Brain microvascular endothelial cell (primary cell): ENCODE measurements at places on chromosomes 5 and 9.

DNA sequence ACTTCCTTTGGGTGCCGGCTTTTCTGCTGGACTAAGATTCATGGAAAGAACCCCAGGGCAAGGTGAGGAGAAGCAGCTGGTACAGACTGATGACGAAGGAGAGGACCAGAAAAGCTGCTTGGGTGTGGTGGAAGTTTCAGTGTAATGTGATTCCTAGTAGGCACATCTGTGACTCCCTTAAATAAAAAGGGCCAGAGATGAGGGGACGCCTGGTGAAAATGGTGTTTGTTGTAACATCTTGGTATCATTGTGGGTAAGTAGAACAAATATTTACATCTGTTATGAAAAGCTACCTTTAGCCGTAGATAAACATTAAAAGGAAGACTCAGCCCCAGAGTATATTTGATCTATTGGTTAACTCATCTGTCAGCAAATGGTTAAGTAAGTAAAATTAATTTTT is 33.8 kb downstream of the OTULINL start:
- DNase-seq, result no peak

GRCh38 chr5:75656311-75657003 is 45.2 kb downstream of the ANKDD1B start:
- no peak for DNase-seq

DNA sequence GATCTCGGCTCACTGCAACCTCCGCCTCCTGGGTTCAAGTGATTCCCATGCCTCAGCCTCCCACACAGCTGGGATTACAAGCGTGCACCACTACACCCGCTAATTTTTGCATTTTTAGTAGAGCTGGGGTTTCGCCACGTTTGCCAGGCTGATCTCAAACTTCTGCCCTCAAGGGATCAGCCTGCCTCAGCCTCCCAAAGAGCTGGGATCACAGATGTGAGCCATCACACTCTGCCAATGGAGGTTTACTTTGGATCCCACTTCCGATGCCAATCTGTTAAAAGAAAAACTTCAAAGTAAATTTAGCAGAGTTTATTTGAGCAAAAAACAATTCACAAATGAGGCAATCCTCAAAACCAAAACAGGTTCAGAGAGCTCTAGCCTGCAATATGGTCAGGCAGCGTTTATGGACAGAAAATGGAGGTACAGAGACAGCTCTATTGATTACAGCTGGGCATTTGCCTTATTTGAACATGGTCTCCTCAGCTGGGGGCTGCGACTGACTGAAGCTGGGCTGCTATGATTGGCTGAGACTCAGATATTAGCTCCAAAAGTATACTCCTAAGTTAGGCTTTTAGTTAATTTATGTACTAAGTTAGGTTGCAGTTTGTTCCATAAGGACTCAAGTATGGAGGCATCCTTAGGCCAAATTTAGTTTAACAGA is 18.6 kb upstream of the UBTD2 start:
- DNase-seq, result no peak

DNA sequence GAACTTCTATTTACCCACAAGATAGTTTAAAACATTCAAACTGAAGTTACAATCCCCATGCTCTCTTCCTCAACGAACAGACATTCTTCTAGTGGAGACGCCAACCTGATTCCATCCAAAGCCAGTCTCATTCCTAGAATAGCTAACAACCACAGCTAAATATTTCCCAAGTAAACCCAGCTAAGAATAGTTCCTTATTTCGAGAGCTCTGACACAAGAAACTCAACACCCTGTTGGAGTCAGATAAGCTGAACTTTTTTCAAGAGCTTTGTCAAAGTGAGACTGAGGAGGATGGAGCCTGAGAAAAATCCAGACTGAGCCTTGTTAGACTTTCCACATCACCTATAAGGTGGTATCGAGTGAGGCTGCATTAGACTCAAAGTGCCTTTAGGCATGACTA is 56.7 kb upstream of the RPS23 start:
- peak; percentile 86 for DNase-seq

DNA sequence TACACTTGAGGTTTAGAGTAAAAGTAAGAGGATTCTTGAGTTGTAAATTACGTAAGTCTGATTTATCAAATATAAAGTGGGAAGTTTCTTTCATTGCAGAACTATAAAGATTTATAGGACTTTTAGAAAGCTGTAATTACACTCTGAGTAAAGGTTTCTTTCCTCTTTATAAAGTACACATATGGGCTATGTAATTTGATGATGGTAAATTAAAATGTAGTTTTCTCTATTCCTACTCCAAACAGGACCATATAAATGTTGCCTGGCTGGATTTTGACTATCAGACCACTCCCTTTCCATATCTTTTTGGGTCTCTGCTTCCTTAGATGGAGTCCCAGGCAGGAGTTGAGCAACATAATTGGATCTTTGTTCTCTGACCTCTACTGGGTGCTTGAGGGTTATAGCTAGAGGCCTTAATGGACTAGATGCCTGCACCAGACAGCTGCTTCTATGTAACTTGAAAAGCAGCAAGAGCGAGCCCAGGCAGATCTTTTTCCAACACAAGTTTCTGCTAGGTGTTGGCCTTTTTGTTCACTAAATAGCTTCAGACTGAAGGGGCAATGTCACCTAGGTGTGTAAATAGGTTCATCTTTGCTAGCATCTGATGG is 11.4 kb upstream of the TEX48 start:
- DNase-seq, result no peak

DNA sequence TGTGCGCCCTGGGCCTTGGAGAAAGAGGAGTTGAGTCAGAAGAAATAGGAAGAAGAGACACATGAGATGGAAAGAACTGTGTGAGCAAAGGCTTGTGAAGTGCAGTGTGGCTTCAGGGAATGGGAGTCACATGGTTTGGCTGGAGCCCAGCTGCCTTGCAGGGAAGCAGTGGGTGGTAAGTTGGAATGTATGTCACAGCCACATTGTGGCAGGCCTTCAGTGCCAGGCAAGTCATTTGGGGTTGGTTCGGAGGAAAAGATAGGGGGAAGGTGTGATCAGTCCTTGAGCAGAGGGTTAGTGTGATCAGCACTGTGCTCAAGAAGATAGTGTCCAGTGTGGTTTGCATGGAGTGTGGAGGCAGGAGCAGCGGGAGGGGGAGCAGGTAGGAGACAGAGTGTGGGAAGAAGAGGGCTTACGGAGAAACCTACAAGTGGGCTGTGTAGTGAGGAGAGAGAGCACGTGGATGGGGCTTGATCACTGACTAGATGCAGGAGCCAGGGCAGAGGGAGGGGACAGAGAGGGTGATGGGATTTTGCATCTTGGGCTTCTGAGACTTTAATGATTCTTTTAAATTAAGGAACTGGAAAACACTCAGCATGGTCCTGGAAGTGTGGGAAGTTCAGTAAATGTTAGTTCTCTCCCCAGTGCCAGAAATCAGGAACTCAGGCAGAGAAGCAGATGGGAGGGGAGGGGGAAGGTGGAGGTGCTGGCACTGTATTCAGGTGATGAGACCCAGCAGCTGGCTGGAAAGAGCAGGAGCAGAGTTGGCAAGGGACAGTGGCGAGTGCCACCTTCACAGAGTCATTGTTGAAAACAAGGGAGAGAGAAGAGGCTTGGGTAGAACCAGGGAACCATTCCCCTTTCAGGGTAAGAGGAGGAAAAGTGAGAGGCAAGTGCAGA is 46.6 kb downstream of the ARHGAP26 start:
- DNase-seq, result peak; percentile 64

DNA sequence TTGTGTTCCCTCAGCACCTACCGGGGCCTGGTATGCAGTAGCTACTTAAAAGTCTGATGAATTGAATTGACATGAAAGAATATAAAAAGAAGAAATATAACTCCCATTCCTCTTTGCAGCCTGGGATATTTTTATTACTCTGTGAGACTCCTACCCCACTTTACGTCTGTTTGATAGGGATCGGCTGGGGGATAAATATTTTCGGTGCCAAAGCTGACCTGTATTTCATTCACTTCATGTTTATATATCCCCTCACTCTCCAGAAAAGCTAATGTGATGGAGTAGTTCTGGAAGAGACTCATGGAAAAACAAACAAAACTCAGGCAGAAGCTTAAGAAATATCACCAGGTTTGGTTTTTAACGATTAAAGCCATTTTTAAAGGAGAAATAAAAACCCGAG is 108.2 kb upstream of the TBC1D2 start:
- no peak for DNase-seq

DNA sequence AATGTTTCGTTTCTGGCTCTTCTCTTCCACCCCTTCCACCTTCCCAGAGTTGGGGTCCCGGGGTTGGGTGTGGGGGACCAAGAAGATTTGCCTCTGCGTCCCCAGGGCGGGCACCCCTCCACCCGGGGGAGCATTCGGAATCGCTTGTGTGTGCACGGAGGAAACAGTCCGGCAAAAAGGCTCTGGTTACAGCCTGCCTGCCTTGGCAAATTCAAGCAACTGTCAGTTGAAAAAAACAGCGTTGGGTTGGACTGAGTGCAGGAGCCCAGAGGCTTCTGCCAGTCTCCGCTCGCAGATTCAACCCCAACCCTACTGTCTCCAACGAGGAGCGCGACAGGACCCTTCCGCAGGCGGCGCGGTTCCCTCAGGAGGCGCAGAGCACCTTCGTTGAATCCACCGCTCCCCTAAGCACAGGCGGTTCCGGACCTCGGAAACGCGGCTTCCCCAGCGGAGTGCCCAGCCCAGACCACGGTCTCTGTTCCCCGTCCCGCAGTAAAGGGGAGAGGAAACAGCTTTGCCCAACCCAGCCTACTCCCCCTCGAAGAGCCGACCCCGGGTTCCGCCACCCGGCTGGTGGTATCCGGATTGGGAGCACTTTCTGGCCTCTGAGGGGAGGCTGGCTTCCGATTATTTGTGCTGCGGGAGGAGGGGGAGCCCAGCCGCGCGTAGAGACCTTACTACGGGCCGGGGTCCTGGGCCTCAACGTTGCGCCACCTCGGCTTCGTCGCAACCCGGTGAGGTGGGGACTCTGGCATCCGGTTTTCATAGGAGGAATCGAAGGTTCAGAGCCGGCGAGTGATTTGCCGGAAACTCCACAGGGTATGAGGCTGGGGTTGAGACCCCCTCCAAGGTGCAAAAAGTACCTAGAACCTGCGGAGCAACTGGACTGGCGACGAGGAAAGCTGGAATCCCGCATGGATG is 9.6 kb downstream of the LHX6 start:
- no peak for DNase-seq

- DNase-seq, result no peak
Observed at GRCh38 chr5:115494570-115495289, 49.8 kb downstream of the FEM1C start.

- DNase-seq, result no peak
Observed at GRCh38 chr5:56460195-56460546, 227.0 kb upstream of the ANKRD55 start.

DNA sequence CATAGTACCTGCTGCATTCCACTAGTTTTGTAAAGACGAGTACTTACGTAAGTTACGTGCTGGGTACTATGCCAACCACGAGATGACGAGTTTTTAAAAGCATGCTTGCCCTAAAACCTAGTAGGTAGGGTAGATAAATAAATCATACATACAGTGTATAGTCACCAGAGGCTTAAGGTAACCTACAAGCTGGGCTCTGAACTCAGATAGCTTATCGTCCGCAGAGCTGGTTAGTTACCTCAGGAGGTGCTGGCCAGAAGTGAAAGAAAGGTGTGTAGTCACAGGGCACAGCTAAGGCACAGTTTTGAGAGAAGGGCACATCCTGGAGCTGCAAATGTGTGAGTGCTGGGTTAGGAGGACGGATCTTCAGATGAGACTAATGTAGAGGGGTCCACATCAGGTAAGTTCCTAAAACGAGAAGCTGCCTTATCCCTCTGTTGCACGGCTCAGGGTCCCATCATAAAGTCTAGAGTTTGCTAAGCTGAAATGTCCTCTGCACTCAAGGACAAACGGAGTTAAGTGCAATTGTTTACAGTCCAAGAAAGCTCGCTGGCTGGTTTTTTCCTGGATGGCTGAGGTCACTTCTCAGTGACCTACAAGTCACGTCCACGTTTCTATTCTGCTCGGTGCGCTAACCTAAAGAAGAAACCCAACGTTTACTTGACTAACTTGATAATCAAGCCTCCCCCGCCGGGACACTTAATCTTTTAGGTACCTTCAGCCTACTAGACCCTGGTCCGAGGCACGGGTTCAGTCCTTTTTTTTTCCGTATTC is 1.1 kb upstream of the SNX24 start:
- DNase-seq, result no peak

DNA sequence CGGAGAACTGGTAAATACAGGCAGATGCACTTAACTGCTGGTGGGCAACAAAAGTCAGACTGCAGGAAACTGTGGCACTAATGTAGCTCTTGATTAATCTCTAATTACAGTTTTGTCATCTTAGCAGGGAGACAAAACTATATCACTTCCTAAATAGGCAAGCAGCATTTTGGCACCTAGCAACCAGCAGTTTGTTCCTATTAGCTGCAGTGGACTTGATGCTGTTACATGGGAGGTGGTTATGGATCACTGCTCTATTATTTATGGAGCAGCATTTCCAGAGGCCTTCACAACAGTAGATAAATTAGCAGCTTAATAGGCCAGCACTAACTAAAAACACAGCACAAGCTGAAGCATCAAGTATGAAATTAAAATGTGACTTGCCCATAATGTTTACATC is 518.3 kb upstream of the ITGA1 start:
- no peak for DNase-seq

- no peak for DNase-seq
Observed at GRCh38 chr5:119400245-119400644, 44.4 kb downstream of the TNFAIP8 start.

DNA sequence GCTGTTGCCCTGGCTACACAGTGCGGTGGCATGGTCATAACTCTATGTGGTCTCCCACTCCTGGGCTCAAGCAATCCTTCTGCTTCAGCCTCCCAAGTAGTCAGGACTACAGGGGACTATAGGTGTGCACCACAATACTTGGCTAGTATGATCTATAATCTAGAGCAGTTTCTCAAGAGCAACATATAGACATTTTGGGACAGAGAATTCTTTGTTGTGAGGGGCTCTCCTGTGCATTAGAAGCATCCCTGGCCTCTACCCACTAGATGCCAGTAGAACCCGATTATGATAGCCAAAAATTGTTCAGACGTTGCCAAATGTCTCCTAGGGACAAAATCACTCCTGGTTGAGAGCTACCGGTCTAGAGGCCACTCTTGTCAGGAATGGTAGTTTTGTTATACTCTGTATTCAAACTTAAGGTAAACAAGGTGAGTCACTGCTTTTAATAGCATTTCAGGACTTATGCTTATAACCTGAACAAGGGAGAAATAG is 7.2 kb downstream of the ANKHD1 start:
- DNase-seq, result no peak

GRCh38 chr5:172692981-172693380 is 51.9 kb downstream of the NEURL1B start:
- DNase-seq, result no peak

GRCh38 chr9:137383784-137384756 is 38.9 kb downstream of the EXD3 start:
- no peak for DNase-seq

GRCh38 chr5:102537011-102537410 is 38.2 kb upstream of the SLCO6A1 start:
- DNase-seq, result no peak

- no peak for DNase-seq
Observed at GRCh38 chr5:75395277-75395676, 58.3 kb downstream of the HMGCR start.

DNA sequence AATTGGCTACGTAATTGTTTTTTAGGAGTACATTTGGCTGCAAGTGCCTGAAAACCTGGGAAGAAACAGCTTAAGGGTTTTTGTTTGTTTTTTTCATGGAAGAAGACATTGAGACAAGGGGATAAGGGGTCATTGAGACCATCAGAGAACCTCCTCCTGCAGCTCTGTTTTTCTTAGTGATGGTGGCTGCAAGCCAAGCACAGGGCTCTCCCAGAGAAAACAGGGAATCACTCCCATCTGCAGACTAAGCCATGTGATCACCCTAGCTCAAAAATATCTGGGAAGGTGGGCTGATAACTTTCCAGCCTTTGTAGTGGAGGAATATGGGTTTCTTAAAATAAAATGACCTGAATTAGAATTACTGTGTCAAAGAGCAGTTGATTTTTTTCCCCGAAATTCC is 25.1 kb downstream of the PALM2AKAP2 start:
- no peak for DNase-seq
